ENCODE measurements at places on chromosomes 3 and 15.
A peak's percentile ranks its signal among the peaks of the same experiment; 100 is the strongest.

GRCh38 chr3:150293401-150294001, 114.6 kb upstream of the TSC22D2 start:
- DNase-seq: no peak

- peak; percentile 82 for DNase-seq
These were observed 70.7 kb downstream of the TOP2B start for GRCh38 chr3:25594007-25594502.

GRCh38 chr3:156037356-156037755, 83.0 kb upstream of the KCNAB1 start:
- no peak for DNase-seq

- DNase-seq: no peak
These were observed 2.2 kb upstream of the KY start for GRCh38 chr3:134652886-134653630.

- DNase-seq: peak; percentile 92
These were observed 184.9 kb downstream of the FAM43A start for GRCh38 chr3:194870394-194871110.

DNA sequence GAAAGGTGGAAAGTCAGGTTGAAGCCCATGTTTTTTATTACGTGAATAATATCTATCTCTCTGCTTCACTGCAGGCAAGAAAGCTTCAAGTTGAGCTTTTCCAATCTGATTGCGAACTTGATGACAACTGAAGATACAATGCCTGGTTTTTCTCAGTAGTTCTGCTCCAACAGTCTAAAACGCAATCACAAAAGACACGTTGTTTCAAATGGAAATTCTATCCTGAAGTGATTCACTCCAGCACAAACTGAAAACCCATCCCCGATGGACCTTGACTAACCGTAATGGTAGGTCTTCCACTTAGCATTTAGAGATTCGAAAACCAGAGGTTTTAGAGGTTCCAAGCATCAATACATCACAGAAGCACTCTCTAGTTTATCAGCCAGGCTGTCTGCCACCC, 10.6 kb downstream of the B4GALT4 start:
- no peak for DNase-seq

- peak; percentile 56 for DNase-seq
These were observed 8.8 kb downstream of the DLL4 start for GRCh38 chr15:40937762-40938535.

DNA sequence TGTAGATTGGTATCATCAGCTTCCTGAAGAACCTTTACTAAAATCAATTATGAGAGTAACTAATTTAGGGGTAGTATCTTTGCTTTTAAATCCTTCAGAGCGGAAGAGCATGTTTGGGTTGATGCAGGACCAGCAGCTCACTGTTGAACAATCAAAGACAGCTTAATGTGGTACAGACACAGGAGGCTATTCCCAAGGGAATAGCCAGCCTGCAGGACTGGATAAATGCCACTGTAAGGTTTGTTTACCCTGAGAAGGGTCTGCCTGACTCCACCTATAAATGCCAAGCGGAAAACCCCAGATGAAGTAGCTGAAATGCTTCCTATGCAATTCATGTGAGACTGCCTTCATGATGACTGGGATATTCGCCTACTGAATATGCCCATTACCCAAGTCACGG, 16.0 kb upstream of the STAC start:
- DNase-seq: no peak

DNA sequence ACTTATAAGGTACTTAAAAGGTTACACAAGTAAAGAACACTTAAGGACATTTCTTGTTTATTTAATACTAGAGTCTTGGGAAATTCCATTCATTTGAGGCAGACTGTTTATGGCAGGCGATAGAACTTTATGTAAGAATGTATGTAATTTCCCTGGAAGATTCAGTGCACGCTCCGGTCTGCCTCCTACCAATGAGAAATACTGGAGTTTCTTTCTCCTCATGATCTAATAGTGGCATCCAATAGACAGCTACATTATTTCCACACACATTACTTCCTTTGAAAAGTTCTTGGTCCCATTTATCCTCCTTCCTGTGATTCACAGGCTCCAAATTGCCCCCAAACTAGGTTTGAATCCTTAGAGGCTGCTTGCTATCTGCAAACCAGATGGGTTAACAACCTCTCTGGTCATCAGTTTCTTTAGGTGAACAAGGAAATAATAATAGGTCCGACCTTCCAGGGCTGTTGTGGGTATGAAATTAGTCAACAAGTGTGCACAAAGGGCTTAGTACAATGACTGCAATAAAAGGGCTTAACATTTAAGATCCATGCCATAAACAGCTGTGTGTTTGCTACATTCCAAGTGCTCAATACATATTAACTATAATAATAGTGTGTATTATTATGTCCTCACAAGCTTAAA, 30.7 kb downstream of the EIF4E3 start:
- peak; percentile 33 for DNase-seq

DNA sequence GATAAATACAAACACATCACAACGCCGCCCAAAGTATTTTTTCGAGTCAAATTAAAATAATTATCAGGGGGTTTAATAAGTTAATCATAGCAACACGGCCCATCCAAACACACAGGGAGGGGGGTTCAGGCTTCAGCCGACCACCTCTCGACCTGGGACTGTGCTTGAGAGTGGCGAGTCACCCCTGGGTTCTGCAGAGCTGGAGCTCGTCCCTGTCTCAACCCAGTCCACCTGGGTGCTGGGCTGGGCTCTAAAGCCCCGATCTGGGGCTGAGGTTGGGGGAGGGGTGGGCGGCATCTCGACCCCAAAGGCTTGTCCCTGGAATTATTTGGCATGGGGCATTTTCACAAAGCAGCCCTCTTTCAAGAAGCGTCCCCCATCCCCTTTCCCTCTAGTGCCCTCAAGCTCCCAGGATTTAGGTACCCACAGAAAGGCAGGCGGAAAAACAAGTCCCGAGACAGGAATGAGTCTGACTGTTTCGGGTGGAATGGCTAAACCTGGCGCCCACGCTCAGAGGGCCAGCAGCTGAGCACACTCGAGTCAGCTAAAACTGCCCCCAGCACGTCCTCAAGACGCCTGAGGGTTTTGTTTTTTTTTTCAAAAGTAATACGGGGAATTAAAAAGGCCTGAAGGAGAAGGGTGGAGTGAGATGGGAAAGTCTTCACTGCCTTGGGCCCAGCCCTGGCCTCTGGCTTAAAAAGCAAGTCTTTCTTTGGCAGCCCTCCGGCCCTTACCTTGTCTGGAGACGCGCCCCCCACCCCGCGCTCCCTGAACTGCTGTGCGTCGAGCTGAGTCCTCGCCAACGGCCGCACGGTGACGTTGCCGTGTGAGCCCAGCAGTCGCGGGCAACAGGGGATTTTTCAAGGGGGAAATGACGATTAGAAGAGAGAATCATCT, 32.5 kb downstream of the NR2F2 start:
- no peak for DNase-seq

GRCh38 chr3:99344216-99344615, 294.2 kb upstream of the COL8A1 start:
- peak; percentile 47 for DNase-seq

DNA sequence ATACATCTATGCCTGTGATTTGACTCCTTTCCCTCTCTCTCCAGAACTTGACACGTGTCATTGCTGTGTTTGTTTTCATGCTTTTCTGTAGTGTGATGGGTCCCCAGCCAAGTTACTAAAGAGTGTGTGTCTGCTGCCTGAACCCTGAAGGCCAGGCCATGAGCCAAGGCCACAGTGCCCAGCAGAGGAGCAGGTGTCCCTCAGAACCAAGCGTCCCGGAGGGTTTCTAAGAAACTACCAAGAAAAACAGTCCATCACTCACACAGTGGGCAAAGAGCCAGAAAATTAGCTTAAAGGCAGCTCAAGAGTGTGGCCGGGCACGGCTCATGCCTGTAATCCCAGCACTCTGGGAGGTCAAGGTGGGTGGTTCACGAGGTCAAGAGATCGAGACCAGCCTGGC, 35.2 kb downstream of the FBXO45 start:
- peak; percentile 16 for DNase-seq

- DNase-seq: no peak
These were observed 82.0 kb upstream of the ATP11B start for GRCh38 chr3:182711261-182711683.

All from RPMI7951 (cell line).